ENCODE measurements at places on chromosomes 11 and 22.

DNA sequence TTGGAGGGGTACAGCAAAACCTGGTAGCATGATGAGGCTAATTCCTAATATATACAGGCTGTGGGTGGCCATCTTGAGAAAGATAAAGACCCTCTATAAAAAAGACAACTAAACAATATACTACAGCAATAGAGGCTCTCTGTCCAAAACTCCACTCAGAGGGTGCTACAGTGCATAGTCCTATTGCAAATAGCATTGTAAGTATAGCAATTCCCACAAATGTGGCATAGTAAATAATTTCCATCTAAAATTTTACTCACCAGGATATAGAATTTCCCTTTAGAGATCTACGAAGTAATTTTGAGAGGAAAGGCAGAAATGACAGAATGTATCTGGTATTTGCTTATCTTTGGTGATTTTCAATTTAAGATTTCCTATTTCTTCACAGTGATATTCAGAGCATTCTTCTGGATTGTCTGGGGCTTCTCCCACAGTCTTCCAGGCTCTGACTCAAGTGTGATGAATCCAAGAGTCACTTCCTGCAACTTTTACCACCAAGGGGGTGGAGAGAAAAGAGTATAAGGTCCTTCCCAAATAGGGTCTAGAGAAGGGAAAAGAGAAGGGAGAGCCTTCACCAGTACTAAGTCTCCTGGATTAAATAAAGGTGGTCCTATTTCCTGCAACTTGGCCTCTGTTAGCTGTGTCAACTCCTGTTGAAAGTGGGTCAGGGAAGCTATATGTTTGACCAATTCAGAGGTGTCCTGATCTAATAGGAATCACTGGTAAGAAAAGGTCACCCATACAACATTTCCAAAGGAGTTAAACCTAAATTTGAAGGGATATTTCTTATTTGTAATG, 1054.7 kb upstream of the CNTN5 start:
- DNase-seq, result no peak

DNA sequence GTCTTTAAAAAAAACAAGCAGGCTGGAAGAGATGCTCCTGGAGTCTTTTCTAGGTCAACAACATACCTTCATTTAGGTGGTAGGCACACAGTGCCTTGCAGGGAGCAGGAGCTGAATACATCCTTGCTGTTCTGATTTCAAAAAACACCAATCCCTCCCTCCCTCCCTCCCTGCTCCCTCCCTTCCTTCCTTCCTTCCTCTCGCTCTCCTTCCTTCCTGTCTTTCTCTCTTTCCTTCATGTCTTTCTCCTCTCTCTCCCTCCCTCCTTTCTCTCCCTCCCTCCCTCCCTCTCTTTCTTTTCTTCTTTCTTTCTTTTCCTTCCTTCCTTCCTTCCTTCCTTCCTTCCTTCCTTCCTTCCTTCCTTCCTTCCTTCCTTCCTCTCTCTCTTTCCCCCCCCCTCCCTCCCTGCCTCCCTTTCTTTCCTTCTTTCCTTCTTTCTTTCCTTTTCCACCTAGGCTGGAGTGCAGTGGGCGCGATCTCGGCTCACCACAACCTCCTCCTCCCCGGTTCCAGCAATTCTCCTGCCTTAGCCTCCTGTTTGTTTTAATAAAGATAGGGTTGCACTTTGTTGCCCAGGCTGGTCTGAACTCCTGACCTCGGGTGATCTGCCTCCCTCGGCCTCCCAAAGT, 245.1 kb downstream of the MIAT start:
- no peak for DNase-seq

GRCh38 chr22:50016308-50016987, 3.9 kb upstream of the IL17REL start:
- no peak for DNase-seq

DNA sequence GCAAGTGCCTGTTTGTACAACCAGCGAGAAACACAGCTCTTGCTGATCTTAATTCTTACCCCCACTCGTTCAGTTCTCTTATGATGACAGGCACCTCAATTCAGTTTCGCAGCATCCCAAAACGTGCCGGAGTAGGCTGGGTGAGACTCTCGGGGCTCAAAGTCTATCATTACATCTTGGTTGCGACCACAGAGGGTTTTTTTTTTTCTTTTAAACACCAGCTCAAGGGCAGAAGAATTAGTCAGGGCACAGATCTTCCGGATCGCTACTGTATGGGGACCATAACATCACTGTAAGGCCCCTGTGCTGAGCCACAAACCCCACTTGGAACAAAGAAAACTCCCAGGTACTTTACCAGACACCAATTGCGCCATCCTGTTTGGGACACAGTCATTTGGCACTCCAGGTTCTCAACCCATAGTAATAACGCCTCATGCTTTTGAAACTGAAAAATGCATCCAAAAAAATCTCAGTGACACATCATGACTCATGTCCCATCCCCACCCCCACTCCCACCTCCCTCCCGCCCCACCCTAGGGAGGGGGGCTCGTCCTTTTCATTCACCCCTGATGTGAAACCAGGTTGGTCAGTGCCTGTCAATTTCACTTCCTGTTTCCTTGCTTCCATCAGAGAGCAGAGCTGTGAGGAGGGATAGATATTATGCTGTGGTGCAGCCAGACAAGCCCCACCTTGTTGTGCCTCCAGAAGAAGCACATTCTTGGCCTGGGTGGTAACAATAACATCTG, 41.0 kb upstream of the CD5 start:
- DNase-seq, result peak; percentile 52

- no peak for DNase-seq
Observed at GRCh38 chr22:44819966-44820631, 67.7 kb downstream of the ARHGAP8 start.

DNA sequence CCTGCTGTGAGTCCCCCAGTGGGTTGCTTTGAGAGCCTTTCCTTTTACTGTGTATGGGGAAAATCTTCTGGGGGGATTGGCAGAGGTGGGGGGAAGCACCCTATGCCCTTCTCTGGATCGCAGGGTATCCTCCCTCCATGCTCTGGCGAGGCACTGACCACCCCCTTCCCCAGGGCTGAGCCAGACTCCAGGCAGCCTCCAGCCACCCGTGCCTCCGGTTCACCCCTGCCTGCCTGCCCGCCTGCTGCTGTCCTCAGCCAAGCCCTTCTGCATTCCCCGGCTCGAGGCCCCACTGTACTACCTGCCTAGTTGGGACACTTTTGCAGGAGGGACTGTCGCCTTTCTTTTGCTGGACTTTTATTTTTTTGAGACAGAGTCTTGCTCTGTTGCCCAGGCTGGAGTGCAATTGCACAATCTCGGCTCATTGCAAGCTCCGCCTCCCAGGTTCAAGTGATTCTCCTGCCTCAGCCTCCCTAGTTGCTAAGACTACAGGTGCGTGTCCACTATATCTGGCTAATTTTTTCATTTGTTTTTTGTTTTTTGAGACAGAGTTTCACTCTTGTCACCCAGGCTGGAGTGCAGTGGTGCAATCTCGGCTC, 23.8 kb upstream of the TP53I11 start:
- DNase-seq, result no peak

GRCh38 chr11:11810764-11811726, 30.7 kb upstream of the USP47 start:
- no peak for DNase-seq

DNA sequence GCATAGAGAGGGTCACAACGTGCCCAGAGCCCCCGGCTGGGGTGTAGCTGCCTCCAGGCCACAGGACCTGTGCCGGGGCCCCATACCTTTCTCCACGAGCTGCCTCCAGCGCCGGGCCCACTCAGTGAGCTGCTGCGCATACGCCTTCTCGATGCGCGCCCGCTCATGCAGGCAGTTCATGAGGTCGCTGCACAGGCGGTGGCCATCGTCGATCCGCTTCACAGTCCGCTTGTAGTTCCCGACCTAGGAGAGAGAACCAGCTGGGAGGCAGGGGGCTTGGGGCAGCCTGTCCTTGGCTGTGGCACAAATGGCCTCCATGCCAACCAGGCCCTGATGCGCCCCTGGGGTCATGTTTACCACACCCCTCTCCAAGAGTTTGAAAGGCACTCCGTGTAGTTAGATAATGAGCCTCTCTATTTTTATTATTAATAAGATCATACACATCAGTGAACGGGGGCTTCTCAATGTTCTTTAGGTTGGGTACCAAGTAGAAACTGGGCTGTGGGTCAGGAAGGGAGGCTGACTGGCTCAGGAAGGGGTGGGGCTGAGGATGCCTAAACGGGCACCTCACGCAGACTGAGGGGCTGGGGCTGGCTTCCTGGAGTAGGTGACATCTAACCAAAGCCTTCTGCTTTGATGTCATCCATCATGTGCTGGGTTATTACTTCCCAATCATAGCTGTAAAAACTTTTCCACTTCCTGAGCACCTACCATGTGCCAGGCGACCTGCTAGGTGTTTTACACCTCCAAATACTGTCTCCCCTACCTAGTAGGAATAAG, 36.5 kb upstream of the ARFGAP3 start:
- no peak for DNase-seq

DNA sequence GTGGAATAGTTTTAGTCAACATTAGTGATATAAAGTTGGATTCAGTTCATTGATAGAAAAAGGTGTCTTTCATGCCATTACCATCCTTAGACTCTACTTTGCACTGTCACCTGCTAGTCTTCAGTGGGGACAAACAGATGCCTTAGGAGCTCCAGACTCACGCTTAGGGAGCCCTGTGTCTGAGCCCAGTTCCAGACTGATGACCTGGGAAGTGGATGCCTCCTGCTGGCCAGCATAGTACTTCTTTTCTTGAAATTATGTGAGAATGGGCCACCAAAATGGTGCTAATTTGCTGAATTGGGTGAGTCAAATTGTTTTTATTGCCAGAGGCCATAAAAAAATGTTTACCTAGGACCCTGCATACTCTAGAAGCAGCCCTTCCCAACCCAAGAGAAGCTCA, 53.9 kb downstream of the NOX4 start:
- DNase-seq, result no peak

DNA sequence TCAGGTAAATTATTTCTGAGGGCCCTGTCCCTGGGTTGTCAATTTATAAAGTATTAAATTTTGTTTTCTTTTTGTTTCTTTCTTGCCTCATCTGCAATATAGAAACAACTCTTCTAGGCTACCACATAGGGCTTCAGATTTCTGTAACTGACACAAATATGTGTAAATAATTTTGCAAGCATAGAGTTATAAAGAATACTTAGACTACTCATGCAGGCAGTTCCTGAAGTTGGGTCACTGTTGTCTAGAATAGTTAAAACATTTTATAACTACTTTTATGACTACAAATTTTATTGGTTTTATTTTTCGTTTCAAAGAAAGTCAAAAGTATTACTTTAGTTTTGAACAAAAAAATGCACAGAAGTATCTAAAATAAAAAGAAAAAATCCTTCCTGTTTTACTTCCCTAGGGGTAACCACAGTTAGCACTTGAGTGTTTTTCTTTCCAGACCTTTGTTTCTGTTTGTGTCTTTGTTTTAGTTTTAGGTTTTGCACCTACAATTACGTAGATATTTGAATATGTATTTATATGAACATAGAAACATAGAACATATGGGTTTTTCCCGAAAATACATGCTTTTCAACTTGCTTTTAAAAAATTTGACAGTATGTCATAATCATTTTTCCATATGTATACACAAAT, 12.4 kb upstream of the TMEM123 start:
- DNase-seq, result no peak

- DNase-seq, result no peak
Observed at GRCh38 chr11:41720761-41721160, 261.3 kb upstream of the LRRC4C start.

GRCh38 chr11:116535994-116536393, 236.8 kb downstream of the BUD13 start:
- DNase-seq, result no peak

DNA sequence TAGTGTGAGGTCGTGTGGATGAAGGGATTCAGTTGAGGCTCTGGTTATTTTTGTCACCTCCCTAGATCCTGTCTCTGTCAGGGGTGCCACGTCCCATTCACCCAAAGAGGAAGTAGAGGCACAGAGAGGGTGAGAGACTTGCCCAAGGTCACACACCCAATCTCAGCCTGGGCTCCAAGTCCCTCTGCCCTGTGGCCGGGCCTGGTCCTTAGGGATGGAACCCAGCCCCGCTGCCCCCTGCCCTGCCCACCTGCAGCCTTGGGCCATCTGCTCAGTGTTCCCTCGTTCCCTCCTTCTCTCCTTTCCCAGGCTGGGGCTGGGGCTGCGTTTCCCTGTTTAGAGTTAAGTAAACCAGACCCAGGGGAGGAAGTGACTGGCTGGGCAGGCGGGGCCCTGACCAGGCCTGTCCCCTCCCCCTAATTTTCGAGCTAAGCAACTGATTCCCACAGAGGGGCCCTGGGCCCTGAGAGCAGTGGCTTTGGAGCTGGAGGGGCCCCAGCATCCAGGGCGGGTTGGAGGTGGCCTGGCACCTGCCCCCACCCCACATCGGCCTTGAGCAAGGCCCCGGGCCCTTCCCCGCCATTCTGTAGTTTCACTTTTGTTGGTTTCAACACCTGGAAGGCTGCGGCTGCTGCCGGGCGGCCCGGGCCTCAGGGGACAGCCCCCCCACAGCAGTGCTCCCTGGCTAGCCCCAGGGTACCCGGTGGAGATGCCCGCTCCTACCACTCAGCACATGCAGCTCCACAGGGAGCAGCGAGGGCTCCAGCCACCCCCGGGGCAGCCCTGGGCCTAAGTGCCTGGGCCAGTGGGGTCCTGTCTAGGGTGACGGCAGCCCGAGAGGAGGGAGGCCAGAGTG, 1.5 kb downstream of the TCIRG1 start:
- peak; percentile 97 for DNase-seq

- DNase-seq, result peak; percentile 96
Observed at GRCh38 chr11:77091146-77091940, 11.3 kb upstream of the OMP start.

- no peak for DNase-seq
Observed at GRCh38 chr11:133966921-133967598, 10.3 kb upstream of the IGSF9B start.

GRCh38 chr11:35247863-35248262, 108.9 kb downstream of the CD44 start:
- DNase-seq, result no peak

GRCh38 chr11:118998822-118999221, 884 bp downstream of the CENATAC start:
- no peak for DNase-seq

- DNase-seq, result no peak
Observed at GRCh38 chr11:132589791-132590190, 942.5 kb downstream of the OPCML start.

GRCh38 chr11:86138958-86139357, 70.1 kb upstream of the PICALM start:
- DNase-seq, result peak; percentile 27

DNA sequence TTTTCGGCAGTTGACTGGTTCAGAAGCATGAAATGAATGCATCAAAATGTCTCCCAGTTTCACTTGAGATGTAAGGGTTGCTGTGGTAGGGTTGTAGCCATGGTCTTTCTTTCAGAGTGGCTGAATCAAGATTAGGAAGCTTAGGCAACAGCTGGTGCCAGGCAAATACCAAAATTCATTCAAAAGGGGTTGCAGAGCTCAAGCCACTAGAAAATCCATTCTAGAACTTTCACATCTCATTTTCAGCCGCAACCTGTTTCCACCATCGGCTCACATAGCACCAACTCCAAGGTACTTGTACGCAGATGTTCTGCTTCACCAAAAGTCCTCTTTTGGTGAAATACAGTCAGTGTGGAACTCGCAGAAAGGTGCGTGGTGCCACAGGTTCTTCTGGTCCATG, 40.5 kb upstream of the STK33 start:
- no peak for DNase-seq
